CD4-positive, alpha-beta T cell treated with Interleukin-10 for 1 hour (primary cell): ENCODE measurements at places on chromosomes 16 and 17.

GRCh38 chr16:64586781-64587180, 535.1 kb downstream of the CDH11 start:
- no peak for DNase-seq

DNA sequence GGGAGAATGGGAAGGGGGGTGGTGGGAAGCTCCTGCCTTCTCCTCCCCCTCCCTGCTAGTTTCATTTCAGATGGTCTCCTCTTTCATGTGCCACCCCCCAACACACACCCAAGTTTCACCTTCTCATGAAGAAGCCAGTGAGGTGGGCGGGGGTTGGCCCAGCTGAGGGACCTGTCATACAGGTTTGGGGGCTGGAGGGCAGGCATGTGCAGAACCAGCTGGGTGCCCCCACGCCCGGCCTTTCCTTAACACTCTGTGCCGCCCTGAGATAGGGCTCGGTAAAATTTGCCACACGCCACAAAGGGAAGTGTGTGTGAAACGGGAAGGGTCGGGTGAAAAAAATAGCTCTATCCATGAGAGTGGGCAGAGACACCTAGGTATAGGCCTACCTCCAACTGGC, 57.4 kb downstream of the PIPOX start:
- DNase-seq = no peak

DNA sequence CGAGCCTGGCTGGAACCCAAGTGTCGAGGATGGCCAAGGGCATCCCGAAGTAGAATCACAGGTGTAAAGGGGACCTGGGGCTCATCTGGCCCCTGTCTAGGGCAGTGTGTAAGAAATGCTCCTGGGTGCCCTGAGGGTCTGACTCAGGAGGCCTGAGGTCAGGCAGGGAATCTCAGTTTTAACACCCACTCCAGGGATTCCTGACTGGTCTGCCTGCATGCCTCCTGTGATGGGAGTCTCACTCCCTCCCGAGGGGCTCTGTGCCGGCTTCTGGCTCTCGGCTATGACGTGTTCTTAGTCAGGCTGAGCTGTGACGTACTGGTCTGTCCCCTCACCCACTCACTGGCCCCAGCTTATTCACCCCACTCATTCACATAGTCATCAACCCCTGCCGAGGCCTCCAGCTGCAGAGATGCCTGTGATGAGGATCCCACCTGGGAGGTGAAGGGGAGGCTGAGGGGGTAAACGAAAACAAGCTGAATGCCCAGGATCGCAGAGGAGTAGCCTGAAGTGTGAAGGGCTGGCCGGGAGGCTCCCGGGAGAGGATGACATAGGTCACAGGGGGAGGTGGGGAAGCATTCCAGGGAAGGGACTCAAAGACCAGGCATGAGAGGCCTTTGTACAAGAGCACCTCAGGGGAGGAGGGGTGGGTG, 23.8 kb downstream of the FAM83G start:
- DNase-seq = no peak

DNA sequence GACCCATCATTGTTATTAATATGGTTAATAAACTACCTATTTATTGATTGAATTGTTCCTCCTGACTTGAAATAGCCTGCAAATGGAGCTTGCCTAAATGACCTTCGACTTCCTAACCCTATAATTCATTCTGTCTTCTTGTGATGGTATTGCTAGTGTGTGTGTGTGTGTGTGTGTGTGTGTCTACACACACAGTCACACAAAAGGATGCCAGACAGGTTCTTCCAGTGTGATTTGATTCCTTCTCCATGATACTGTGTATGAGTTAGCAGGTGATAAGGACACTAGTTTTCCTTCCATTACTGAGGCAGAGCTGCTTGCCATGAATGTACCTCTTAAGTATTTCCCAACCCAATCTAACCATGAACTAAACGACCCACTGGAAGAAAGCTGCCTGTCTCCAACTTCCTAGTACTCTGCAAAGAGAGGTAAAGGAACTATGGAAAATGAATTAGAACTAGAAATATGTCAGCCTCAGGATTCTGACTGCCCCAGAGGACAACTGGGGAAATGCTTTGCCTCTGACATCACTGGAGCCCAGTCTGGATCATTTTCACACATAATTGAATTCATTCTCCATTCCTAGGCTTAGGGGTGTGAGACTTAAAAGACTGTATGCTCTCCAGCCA, 3.5 kb upstream of the CDC6 start:
- DNase-seq = no peak

GRCh38 chr17:49990331-49990730, 4.7 kb downstream of the DLX3 start:
- no peak for DNase-seq

DNA sequence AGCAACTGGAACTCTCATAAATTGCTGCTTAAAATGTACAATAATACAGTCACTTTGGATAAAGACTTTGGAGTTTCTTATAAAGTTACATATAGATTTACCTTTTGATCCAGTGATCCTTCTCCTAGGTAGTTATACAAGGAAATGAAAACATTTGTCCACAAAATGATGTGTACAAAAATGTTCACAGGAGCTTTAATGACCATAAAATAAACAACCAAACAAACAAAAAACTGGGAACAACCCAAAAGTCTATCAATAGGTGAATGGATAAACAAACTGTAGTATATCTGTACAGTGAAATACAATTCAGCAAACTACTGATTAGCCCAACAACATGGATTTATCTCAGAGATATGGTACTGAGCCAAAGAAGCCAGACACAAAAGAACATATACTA, 37.6 kb downstream of the TTLL6 start:
- DNase-seq = no peak

GRCh38 chr16:70508752-70509151, 14.6 kb downstream of the COG4 start:
- peak; percentile 43 for DNase-seq

GRCh38 chr17:40358323-40359038, 6.1 kb downstream of the GJD3 start:
- DNase-seq = peak; percentile 90

GRCh38 chr17:7356072-7356549, 1.2 kb downstream of the TMEM95 start:
- peak; percentile 88 for DNase-seq

GRCh38 chr17:79002796-79003593, 6.6 kb downstream of the CANT1 start:
- DNase-seq = no peak

DNA sequence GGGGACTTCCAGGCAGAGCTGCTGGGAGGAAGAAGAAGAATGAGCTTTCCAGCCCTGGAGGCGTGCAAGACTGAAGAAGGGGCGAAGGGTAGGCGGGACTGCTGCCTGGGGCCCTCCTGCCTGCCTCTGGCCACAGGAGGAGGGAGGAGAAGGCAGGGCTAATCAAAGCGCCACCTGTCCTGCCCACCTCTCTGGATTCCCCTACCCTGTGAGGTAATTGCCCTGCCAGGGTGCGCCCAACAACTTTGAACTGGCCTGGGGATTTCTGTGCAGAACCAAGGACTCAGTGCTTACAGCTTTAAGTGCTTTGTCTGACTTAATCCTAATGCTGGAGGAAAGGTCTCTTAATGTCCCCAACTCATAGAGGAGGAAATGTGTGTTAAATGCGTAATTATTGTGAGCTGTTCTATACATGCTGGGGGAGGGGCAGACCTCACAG, at the start of gene NOXO1:
TSS of gene NOXO1 (minus strand) at position 72 of the 439 bp plus-strand sequence. CDS start 290 bp downstream, outside the sequence.
- no peak for DNase-seq

DNA sequence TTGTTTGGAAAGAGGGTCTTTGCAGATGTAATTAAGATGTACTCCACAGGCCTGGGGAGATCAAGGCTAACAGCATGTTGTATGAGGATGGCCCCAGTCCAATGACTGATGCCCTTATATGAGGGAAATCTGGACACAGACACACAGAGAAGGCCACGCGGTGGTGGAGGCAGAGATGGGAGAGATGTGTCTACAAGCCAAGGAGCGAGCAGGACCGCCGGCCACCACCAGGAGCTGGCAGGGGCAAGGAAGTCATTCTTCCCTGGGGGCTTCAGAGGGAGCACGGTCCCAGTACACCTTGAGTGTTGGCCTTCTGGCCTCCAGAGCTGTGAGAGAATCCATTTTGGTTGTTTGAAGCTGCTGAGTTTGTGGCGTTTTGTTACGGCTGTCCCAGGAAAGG, 14.7 kb downstream of the SOCS3 start:
- DNase-seq = no peak

- DNase-seq = no peak
These were observed 380.9 kb downstream of the SOX9 start for GRCh38 chr17:72501404-72502370.

DNA sequence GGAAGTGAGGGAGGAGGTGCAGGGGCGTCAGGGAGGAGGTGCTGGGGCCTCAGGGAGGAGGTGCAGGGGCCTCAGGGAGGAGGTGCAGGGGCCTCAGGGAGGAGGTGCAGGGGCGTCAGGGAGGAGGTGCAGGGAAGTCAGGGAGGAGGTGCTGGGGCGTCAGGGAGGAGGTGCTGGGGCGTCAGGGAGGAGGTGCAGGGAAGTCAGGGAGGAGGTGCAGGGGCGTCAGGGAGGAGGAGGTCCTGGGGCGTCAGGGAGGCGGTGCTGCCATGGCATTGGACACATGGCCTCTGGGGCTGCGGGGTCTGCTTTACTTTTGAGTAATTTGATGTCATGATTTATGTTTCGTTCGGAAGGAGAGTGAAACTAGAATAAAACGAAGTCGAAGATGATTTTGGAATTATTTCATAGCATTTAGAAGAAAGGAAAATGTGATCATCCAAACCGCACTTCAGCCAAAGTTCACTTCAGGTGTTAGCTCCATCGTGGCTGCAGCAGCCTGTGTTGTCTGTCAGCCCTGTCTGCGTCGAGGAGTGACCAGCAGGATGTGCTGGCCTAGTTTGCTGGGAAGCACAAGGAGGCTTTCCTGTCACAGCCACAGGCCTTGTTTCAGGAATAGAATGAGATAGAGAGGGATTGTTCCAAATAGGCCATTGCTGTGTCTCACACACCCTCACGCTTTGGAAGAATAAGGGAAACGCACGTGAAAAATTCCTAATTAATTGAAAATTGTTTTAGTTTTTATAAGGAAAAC, 42.8 kb downstream of the RAB11FIP3 start:
- no peak for DNase-seq

GRCh38 chr16:85857406-85857805, 41.6 kb upstream of the IRF8 start:
- DNase-seq = no peak

GRCh38 chr16:119835-120491, 18.5 kb downstream of the NPRL3 start:
- DNase-seq = no peak

GRCh38 chr17:19303367-19303776, 59.2 kb downstream of the B9D1 start:
- no peak for DNase-seq

GRCh38 chr17:31472137-31472536, 80.7 kb downstream of the RAB11FIP4 start:
- no peak for DNase-seq

GRCh38 chr17:21129023-21129681, 2.4 kb downstream of the DHRS7B start:
- no peak for DNase-seq

- peak; percentile 78 for DNase-seq
These were observed 21.1 kb downstream of the STH start for GRCh38 chr17:46020023-46020761.

GRCh38 chr16:12293913-12294312, 317.4 kb downstream of the SNX29 start:
- DNase-seq = no peak

GRCh38 chr17:28724500-28725165, 1.4 kb downstream of the TLCD1 start:
- DNase-seq = no peak

DNA sequence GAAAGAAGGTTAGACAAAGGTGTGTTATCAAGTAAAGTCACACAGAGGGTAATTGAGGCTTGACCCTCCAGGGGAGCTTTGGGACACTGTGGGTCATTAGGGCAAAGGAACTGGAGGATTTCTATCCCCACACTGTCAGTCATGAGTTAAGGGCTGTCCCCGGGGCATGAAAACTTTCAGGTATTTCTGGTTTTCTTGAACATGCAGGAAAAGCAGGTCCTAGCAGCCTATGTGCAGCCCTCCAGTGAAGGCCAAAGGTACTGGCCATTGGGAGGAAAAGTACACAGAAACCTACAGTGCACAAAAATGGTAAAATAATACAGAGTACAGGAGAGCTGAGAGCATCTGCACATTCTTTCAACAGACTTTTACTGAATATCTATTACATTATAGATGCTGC, 44.4 kb upstream of the SCNN1B start:
- DNase-seq = no peak

DNA sequence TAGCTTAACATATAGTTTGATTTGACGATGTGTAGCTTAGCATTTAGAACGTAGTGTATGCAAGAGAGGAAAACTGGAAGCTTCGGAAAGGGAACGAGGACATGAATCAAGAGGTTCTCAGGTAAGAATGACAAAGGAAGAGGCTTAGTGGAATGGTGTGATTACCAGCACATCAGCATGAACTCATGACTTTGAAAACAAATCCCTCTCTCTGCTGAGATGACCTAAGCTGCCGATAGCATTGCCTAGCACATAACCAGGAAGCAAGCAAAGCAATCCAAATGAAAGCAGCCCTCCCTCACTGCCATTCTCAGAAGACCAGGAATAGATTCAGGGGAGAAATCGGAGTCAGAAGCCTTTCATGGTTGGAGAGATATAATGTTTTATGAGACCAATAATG, 51.3 kb upstream of the CCL1 start:
- DNase-seq = no peak

DNA sequence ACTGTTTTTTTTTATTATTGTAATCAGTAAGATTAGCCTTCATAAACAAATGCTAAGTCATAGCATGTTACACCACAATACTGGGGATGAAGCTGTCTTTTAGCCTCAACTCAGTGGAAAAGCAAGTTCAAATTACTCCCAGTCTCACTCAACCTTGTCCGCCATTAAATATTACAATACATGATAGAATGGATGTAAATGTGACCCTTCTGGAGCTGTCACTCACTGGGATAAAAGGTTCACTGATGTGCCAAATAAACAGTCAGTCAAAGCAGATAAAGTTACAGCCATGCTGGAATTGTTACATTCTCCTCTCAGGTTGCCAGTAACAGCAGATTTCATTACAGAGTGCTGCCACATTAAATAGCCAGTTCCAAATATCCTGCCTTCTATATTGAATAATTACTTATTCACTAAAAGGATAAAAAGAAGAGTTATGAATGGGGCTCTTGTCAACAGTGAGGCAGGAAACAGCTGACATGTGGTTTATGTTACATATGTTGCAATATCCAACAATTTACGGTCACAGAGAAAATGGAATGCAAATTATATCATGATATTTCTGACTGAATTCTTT, 53.4 kb downstream of the BRIP1 start:
- DNase-seq = no peak

- no peak for DNase-seq
These were observed 113.2 kb upstream of the IRX5 start for GRCh38 chr16:54817432-54817831.

GRCh38 chr17:70107904-70108565, 33.0 kb downstream of the KCNJ16 start:
- no peak for DNase-seq

- no peak for DNase-seq
These were observed 407.5 kb upstream of the HSBP1 start for GRCh38 chr16:83400234-83400633.

- no peak for DNase-seq
These were observed 7.5 kb upstream of the SNTB2 start for GRCh38 chr16:69179328-69180010.

- DNase-seq = no peak
These were observed 2.3 kb downstream of the GAS2L2 start for GRCh38 chr17:35750526-35751395.

GRCh38 chr16:75527825-75528299, 8.0 kb downstream of the CHST5 start:
- no peak for DNase-seq

GRCh38 chr16:4410335-4411075, 5.9 kb downstream of the CORO7 start:
- DNase-seq = no peak

GRCh38 chr17:50722746-50723145, 3.3 kb downstream of the LUC7L3 start:
- no peak for DNase-seq

- no peak for DNase-seq
These were observed 16.3 kb upstream of the CBFA2T3 start for GRCh38 chr16:88993166-88993761.
